ENCODE measurements at places on chromosomes 2 and 18. TPM values are rescaled to one million over a fixed set of nuclear protein-coding genes. Genes with fewer than 3 reads are reported as not detected.

The MOCOS gene
- 69.2 TPM for total RNA-seq

The STEAP3 gene
- total RNA-seq: 3.6 TPM

The FAM161A gene
- 7.9 TPM for total RNA-seq

The CRYGC gene
- total RNA-seq: not detected

The THSD7B gene
- not detected for total RNA-seq

The TEX44 gene
- not detected for total RNA-seq

The POU3F3 gene
- total RNA-seq: 7.2 TPM

The ZNF804A gene
- under 0.01 TPM for total RNA-seq

The RESP18 gene
- not detected for total RNA-seq

The TBR1 gene
- total RNA-seq: under 0.01 TPM

The CRACDL gene
- total RNA-seq: under 0.01 TPM

The PDE11A gene
- 0.33 TPM for total RNA-seq

The ANKRD53 gene
- total RNA-seq: 0.46 TPM

The SMCHD1 gene
- total RNA-seq: 71.9 TPM

The LRP2 gene
- total RNA-seq: 0.36 TPM

The HJURP gene
- total RNA-seq: 32.7 TPM

The ASAP2 gene
- total RNA-seq: 38.9 TPM

The LGALSL gene
- 8.0 TPM for total RNA-seq

The CNRIP1 gene
- 24.0 TPM for total RNA-seq

The ITPRIPL1 gene
- total RNA-seq: under 0.01 TPM

The REG3G gene
- not detected for total RNA-seq

The ABCB11 gene
- total RNA-seq: not detected

The SMYD1 gene
- total RNA-seq: 1.0 TPM

The KCNJ3 gene
- total RNA-seq: not detected

The PRKCE gene
- 28.4 TPM for total RNA-seq

The DNAH6 gene
- total RNA-seq: under 0.01 TPM

The ICOS gene
- total RNA-seq: 0.36 TPM

The ABCG5 gene
- not detected for total RNA-seq

The UGT1A10 gene
- not detected for total RNA-seq

The CHST10 gene
- 11.0 TPM for total RNA-seq

The PARD3B gene
- 7.7 TPM for total RNA-seq

The TMEM37 gene
- total RNA-seq: not detected

The MAL gene
- 62.9 TPM for total RNA-seq

The DSG1 gene
- total RNA-seq: not detected

The KATNAL2 gene
- total RNA-seq: 3.4 TPM

The GALNT1 gene
- 48.4 TPM for total RNA-seq

The CNGA3 gene
- total RNA-seq: not detected

The CTIF gene
- total RNA-seq: 14.2 TPM

The TCF23 gene
- total RNA-seq: not detected

The HRH4 gene
- total RNA-seq: 0.15 TPM

The CIB4 gene
- not detected for total RNA-seq

The ATP6V1B1 gene
- total RNA-seq: 1.1 TPM

The IL18R1 gene
- total RNA-seq: not detected

Measured in melanocyte of skin (primary cell).